NCI-H1930 (cell line): ENCODE measurements at places on chromosomes 2 and 18.

- DNase-seq: no peak
These were observed 228.7 kb downstream of the FSIP2 start for GRCh38 chr2:185967335-185967734.

GRCh38 chr18:31225668-31226067, 63.0 kb upstream of the DSC1 start:
- DNase-seq: no peak

DNA sequence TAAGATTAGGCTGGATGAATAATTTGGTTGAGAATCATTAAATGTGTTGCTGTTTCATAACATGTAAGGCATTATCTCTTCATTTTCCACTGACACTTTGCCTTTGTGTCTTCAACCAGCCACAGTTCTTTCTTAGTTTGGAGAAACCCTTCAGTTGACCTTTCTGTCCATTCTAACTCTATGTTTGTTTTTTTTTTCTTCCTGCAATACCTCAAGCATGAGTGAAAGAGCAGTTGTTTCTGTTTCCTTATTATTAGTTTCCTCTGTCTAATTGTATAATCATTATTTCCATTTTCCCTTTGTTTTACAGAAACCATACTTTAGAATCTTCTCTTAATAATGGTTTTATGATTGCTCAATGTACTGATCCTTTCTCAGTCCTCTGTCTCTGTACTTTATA, 25.6 kb downstream of the HADHB start:
- DNase-seq: no peak

- DNase-seq: no peak
These were observed 46.2 kb upstream of the B3GNT2 start for GRCh38 chr2:62149708-62150107.

GRCh38 chr18:10259901-10260300, 194.5 kb upstream of the APCDD1 start:
- DNase-seq: no peak

DNA sequence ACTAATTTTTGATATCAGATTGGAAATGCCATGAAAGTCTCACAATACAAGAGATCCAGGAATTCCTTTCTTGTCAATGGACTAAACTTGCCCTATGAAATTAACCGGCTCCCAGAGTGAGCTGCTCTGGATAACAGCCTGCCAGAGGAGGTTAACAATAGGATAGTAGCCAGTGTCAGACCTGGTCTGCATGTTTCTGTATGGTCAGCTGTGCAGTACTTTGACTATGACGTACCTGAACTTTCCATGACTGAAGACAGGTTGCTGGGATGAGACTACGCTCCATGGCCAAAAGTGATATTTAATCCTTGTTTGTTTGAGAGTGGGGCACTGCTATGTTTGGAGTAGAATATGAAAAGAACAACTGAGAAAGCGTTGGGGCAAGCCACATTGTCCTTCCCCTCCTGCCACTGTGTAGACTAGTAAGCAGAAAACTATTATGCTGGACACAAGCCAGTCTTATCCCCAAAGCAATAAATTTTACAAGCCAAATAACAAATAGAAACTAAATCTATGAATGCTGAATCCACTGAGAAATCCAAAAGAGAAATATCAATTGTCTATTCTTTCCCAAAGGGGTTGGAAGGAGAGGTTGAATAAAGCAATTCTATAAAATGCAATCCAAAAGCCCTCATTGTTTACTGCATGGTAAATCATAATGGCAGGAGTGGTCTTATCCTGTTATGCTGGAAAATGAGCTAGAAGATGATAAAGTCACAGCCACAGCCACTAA, 115.5 kb upstream of the CYP26B1 start:
- no peak for DNase-seq

- no peak for DNase-seq
These were observed 105.3 kb upstream of the PGAP1 start for GRCh38 chr2:197031803-197032202.

- DNase-seq: no peak
These were observed 78.4 kb downstream of the NAPG start for GRCh38 chr18:10604182-10604581.

- no peak for DNase-seq
These were observed 563.2 kb downstream of the RNF144A start for GRCh38 chr2:7480431-7480830.

- DNase-seq: no peak
These were observed 53.9 kb downstream of the DYNC1I2 start for GRCh38 chr2:171741189-171741588.

DNA sequence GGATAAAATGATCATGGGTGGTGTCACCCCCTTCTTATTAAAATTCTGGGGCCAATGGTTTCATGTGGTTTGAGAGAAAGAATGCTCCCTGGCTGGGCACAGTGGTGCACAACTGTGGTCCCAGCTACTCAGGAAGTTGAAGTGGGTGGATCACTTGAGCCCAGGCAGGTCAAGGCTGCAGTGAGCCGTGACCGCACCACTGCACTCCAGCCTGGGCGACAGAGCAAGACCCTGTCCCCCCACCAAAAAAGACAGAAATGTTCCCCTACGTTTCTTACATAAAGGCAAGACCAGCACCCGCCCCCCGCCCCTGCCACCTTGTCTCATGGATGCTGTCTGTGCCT, 53.0 kb upstream of the ID2 start:
- no peak for DNase-seq

DNA sequence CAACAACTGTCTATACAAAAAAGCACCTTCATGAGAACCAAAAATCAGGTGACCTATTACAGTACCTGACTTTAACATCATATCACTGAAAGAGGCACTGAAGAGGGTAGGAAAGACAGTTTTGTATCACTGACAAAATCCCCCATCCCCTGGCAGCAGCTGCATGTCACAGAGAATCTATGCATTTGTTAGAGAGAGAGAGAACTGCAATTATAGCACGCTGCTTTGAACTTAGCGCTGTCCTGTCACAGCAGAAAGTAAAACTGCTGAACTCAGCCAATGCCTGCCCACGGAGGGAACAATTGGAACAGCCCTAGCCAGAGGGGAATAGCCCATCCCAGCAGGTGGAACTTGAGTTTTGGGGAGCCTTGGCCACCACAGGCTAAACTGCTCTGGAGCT, 75.1 kb upstream of the NOL4 start:
- no peak for DNase-seq

DNA sequence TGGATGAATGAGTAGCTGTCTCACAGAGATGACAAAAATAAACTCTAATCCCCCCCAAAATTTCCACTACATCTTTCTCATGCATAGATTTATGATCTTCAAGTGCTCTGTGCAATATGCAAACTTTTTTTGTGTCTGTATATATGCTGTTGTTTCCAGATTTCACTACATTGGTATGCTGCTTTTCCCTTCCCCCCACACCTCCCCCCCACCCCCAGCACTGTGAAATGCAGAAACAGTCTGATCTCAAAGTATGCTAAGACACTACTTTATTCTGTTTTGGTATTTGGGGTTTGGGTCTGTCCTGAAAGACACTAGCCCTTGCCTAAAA, 524 bp upstream of the KLHL14 start:
- DNase-seq: no peak

GRCh38 chr2:187569042-187569441, 14.8 kb upstream of the TFPI start:
- DNase-seq: no peak

- DNase-seq: no peak
These were observed 178.1 kb downstream of the BARD1 start for GRCh38 chr2:214631406-214631805.

DNA sequence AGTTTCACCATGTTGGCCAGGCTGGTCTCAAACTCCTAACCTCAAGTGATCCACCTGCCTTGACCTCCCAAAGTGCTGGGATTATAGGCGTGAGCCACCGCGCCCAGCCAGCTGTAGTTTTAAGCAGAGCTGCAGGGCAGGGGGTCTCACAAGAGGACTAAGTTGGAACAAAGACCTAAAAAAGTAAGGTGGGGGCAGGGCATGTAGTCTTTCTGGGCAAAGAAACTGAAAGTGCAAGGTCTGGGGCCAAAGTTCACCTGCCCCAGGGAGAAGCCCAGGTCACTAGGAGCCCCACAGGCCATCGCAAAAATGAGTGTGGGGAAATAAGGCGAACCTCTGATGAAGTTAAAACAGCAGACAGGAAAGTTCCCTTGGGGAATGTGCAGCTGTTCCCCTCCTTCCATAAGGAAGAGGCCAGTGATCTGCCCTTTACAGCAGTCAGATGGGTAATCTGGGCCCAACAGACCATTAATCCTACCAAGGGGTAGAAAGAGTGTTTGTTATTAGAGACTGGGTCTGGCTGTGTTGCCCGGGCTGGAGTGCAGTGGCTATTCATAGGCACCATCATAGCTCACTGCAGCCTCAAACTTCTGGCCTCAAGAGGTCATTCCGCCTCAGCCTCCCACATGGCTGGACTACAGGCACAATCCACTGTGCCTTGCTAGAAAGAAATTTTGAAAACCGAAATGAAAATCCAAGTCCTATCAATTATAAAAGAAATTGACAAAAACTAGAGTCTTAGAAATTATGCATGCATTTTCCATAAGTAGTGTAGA, 2.8 kb downstream of the SCLY start:
- DNase-seq: no peak

GRCh38 chr18:51321696-51322095, 124.2 kb upstream of the MEX3C start:
- no peak for DNase-seq

DNA sequence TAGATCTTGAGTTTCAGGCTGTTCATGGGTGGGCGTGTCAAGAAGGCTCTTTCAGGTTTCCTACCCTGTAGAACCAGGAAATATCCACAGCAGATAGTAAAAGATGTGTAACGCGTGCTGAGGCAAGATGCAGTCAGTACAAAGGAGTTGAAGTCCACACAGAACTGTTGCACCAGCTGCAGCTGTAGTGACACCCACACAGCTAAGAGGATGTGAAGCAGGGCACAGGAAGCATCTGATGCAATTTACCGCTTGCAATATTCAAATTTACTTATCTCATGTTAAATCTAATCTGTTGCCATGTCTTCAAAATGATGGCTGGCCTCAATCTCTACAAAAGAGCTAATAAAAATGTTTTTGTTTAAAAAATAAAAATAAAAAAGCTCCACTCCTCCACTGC, 132.8 kb downstream of the ARHGAP15 start:
- DNase-seq: no peak

DNA sequence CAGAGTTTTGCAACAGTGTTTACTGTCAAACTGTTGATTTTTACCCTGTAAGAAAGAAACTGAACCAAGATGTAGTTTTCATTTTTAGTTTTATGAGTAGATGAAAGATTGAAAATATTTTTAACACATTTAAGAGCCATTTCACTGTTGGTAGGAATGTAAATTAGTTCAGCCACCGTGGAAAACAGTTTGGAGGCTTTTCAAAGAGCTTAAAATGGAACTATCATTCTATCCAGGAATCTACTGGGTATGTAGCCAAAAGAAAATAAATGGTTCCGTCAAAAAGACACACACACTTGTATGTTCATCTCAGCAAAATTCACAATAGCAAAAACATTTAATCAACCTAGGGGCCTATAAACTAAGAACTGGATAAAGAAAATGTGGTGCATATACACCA, 729.8 kb upstream of the CDH7 start:
- DNase-seq: no peak

- no peak for DNase-seq
These were observed 1955.6 kb upstream of the CELF4 start for GRCh38 chr18:39521164-39521563.

DNA sequence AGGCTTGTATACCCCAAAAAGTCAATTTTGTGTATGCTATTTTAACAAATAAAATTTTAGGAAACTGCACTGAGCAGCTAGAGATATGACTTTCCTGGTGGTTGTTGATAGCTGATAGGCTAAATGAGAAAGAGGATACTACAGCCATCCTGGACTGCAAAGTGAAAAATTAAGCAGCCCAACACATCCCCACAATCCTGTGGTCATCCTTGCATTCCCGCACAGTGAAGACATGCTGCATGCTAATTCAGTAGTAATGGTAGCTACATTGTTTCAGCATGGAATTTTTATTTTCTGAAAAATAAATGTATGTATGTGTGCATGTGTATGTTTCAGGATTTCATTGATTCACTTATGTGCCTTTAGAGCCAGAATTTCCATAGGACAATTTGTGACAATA, 124.2 kb upstream of the CCDC68 start:
- DNase-seq: no peak

GRCh38 chr18:32310774-32311173, 120.9 kb downstream of the MEP1B start:
- no peak for DNase-seq

DNA sequence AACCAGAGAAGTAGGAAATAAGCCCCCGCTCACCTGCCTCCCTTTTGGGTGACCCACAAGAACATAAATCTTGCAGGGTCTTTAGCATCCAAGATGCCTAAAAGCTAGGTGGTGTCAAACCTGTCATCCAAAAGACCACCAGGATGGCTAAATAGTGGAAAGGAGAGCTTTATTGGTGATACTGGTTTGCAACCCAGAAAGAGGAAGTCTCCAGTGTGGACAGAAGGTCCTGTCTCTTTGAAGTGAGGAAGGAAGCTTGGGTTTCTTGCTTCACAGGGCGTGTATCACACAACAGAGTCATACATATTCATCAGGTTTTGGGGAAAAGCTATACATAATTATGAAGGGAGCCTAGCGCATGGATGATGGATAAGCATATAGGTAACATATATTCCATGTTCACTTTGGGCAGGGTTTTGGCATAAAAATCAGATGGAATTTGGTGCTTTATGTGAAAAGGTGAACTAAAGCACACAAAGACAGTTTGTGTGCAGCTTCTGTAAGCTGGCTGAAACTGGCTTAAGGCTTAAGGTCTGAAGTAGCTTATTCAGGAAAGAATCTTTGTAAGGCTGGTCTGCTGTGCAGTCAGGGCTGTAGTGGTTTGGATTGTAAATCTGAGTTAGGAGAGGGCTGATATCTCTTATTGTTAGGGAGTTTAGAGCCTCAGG, 102.2 kb upstream of the MSH2 start:
- no peak for DNase-seq

- DNase-seq: no peak
These were observed 19.4 kb upstream of the NCL start for GRCh38 chr2:231483398-231484329.

- DNase-seq: no peak
These were observed 91.3 kb downstream of the ASXL2 start for GRCh38 chr2:25787020-25787419.

- DNase-seq: no peak
These were observed 35.4 kb downstream of the MBP start for GRCh38 chr18:77096936-77097886.

DNA sequence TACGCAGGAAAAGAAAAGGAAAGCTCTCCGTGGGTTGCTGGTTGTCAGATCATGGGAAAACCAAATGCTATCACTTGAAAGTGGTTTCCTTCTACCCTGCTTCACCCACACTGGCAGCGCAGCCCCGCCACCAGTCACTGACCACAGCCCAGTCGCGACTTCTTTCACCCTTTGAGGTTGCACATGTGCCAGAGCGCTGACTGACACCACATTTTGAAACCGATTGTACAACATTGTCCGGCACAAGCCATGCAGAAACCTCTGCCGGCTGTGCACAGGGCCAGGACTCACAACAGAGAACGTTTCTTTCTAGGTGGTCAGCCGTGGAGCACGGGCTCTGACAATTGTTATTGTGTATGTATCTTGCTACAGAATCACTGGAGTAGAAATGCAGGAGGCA, 827.2 kb upstream of the POU3F3 start:
- no peak for DNase-seq

DNA sequence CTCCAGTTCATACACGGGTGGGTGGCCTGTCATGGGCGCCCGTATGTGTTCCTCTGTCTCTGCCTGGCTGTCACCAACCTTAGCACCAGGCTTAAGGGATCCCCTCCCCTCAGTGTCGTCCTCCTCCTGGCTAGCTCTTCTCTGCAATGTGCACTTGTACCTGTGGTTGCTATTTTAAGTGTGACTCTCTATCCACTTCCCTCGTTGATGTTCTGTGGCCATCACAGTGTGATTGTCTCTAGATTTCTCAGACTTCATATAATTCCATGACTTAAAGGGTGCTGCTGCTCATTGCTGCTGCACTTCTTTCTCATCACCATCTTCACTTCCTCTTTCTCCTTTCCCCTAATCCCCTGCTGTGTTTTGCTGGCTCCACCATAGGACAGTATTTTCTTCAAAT, 143.4 kb downstream of the EML6 start:
- DNase-seq: no peak
